ENCODE measurements at places on chromosomes 13 and 19.

DNA sequence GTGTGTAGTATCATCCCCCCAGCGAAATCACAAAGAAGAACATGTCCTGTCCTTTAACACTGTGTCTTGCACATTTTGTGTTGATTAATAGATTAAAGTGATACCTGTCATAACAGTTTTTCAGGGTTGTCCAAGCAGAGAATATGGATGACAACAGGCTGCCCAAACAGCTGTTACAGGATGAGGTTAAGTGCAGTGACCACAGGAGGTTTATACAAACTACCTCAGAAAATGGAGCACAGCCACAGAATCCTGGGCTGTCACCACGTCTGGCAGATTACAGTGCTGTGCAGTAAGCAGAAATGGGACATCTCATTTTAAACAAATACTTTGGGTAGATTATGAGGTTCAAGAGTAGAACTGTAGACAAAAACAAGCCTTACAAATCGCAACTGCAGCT, 575.6 kb downstream of the DCT start:
- no peak for DNase-seq

GRCh38 chr13:75319254-75319653, 162.7 kb downstream of the TBC1D4 start:
- DNase-seq = no peak

- DNase-seq = no peak
Observed at GRCh38 chr19:19409631-19410030, 4.2 kb downstream of the GATAD2A start.

- no peak for DNase-seq
Observed at GRCh38 chr19:44658069-44658733, 13.1 kb upstream of the CEACAM19 start.

GRCh38 chr13:32427852-32428580, at the start of gene N4BP2L1:
Gene N4BP2L1 (minus strand): TSS chr13:32428130. CDS start chr13:32428082, 48 bp downstream.
- no peak for DNase-seq

- DNase-seq = no peak
Observed at GRCh38 chr13:73833325-73834070, 300.7 kb downstream of the KLF12 start.
